Fibroblast of skin of abdomen (primary cell): ENCODE measurements at places on chromosomes 12 and 14.
A peak's percentile ranks its signal among the peaks of the same experiment; 100 is the strongest.

DNA sequence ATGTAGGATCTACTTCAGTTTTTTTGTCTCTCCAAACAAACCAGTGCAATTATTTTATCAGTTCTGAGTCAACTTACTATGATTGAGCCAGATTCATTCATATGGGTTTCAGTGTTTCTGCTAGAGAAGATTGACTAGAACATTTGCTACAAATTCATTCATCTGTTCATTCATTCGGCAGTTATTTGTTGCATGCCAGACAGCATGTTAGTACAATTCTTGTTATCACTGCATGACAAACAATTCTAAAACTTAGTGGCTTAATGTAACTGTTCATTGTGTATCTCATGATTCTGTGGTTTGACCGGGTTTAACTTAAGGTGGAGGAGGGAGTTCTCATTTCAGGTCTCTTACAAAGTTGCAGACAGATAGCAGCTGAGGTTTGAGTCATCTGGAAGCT lies 52.3 kb downstream of the POLR3B start:
- DNase-seq, result no peak

DNA sequence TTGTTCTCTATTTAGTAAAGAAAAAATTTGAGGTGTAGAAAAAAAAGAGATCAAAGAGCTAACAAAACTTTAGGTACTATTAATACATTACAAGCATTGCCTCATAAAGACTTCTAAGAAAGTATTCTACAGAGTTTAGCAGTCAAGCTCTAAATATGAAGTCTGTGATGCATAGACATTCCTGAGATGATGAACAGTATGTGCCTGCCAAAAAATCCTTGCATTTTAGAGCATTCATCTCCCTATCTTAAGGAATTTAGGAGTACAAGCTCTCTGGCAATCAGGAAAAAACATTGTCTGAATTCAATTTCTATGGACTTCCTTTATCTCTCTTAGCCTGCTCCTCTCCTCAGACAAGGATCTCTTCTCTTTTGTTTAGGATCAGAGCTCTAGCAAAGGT lies 202.6 kb upstream of the LRFN5 start:
- DNase-seq, result peak; percentile 69

DNA sequence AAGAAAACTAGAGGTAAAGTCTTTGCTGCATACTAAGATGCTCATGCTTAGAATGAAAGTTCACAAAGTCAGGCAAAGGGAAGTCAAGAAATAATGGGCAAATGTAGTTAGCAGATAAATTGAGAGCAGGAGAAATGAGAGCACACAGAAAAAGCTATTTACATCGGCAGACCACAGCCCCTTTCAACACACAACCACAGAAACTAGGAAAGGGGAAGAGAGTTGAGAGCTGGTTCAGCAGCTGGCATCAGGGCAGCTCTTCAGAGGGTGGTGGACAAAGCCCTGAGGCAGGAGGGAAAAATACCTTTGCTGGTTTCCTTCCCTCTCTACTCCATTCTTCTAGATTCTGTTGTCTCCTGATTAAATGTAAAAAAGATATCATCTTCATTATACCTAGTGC lies 95.4 kb upstream of the ANO4 start:
- no peak for DNase-seq

DNA sequence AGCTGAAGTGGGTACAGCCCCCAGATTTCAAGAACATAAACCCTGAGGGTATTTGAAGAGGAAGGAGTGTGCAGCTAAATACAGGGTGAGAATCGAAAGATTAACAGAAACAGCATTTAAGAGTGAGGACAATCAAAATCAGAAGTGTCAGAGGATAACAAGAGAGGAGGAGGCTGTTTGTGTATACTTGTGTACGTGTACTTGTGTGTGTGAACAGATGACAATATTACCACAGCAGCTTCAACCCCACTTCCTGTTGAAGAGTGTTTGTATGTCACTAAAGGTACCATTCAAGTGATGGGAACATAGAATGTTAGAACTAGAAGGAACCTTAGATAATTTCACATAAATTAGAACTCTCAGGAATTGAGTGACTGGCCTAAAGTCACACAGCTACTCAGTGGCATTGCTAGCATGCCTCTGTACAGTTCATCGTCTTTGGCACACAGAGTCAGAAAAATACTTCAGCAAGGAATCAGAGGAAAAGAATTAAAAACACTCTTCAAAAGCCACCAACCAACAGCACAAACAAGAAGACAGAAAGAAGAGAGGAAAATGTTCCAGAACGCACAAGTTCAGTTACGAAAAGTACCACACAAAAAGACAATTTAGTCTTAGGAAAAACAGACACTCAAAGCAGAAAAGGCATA lies 164.3 kb upstream of the BCL2L14 start:
- peak; percentile 71 for DNase-seq

- DNase-seq, result peak; percentile 36
Observed at GRCh38 chr12:116662612-116663144, 75.2 kb downstream of the SPRING1 start.
